Naive thymus-derived CD4-positive, alpha-beta T cell (primary cell): ENCODE measurements at places on chromosomes 6 and 20.

- no peak for DNase-seq
Observed at GRCh38 chr6:39200498-39201020, 28.7 kb downstream of the KCNK5 start.

DNA sequence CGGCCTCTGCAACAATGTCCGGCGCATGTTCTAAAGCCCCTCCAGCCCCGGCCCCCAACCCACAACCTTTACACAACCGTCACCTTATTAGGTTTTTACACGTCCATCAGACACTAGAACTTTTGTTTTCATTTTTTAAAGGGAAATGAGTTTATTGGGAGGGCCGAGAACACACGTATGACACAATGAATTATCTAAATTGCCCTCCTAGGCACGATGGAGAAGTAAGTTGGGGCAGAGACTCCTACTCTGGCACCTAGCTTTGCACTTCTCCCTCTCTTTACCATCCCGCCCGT lies 1.2 kb upstream of the DLL1 start:
- DNase-seq, result no peak

GRCh38 chr6:6384520-6384919 lies 64.1 kb upstream of the F13A1 start:
- no peak for DNase-seq

DNA sequence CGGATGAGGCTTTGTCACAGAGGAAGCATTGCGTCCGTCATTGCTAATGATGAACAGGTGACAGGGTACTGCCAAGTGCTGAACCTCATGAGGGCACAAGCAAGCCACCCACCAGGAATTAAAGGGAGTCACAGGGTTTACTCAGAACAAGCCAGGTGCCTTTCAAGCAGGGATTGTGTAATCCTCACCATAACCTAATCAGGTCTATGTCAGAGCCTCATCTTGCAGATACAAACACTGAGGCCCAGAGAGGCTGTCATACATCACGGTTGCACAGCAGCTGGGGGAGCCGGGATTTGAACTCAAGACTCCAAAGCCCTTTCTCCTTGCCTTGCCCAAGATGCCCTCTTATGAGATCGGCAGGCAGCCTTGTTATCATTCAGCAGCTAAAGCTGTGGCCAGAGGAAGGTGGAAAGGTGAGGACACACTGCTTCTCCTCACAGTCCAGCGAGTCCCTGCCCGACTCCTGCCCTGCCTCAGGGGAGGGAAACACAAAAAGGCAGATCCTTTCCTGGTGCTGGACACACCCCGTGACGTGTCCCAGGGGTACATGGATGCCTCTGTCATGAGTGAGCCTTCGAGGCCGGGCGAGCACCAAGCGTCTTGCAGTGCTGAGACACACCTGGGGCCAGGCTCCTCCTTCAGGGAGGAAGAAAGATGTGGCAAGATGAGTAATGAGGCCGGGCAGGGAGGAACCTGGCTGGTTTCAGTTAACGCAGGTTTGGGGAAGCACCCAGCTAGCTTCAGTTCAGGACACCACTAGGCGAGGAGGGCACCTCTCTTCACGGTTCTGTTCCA lies 214.9 kb downstream of the LY86 start:
- no peak for DNase-seq

- no peak for DNase-seq
Observed at GRCh38 chr6:135013211-135013610, 41.4 kb downstream of the HBS1L start.

DNA sequence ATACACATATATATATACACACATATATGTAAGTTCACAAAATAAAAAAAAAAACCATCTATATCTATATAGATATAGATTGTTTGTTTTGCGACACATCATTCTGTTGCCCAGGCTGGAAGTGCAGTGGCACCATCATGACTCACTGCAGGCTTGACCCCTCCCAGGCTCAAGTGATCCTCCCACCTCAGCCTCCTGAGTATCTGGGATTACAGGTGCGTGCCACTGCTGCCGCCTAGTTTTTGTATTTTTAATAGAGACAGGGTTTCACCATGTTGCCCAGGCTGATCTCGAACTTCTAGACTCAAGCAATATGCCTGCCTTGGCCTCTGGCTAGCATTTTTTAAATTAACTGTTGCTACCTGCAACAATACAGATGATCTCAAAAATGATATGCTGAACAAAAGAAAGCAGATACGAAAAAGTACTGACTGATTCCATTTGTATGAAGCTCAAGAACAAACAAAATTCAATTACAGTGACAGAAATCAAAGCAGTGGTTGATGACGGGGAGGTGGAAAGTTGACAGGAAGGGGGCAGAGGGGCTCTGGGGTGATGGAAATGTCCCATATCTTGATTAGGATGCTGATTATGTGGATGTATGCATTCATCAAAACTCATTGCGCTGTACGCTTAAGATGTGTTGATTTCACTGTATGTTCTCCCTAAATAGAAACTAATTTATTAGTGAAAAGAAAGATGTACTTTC lies 49.6 kb downstream of the ATXN1 start:
- no peak for DNase-seq
